ENCODE measurements at places on chromosomes 1 and 21.
A peak's percentile ranks its signal among the peaks of the same experiment; 100 is the strongest.

GRCh38 chr1:2560299-2561073 is 4.3 kb downstream of the TNFRSF14 start:
- no peak for DNase-seq

DNA sequence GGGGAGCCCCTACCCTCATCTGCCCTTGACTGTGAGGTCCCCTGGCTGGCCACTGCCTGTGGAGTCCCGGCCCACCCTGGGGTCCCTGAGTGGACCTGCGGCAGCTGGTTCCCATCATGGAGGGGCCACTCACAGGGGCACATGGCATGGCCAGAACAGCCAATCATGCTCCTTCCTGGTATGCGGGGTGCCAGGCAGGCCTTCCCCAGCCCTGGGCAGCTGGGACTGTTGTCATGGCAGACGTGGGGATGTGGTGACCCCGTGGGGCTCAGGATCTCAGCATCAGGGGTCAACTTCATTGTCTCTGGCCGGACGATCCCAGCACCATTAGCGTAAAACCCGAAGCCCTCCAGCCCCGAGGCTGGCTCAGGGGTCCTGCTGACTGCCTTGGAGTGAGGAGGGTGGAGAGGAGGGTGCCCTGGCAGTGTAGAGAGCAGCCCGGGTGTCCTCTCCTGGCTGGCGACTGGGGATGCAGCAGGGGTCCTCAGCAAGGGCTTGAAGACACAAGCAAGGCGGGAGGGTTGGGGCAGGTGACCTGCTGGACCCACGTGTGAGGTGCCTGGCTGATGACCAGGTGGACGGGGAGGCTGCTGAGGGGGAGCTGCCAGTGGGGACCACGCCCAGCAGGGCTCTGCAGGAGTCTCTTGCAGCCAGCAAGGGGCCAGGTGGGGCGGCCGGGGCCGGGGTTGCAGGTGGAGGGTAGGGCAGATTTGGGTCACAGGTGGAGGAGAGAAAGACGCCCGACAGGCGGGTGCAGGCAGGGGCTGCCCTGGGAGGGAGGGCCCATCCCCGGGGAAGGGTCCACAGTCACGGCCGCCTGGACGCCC is 45.1 kb downstream of the TRIM11 start:
- no peak for DNase-seq

GRCh38 chr1:32122151-32122550 is 14.3 kb downstream of the KPNA6 start:
- DNase-seq: no peak

DNA sequence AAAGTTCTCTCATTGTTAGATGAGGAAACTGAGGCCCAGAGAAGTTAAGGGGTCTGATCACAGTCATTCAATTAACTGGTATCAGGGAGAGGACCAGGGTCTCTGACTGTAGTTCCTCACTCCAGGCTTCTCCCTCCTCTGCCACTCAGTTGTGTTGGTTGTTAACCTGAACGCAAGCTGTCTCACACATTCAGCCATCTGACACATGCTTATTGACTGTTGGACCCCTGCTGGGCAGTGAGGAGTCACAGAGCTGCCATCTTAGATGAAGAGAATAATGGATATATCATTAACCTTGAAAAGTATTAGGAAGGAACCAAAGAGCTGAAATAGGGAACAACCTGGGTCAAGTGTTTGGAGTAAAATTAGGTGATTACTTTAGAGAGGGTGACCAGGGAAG is 194.8 kb downstream of the ZZZ3 start:
- DNase-seq: no peak

DNA sequence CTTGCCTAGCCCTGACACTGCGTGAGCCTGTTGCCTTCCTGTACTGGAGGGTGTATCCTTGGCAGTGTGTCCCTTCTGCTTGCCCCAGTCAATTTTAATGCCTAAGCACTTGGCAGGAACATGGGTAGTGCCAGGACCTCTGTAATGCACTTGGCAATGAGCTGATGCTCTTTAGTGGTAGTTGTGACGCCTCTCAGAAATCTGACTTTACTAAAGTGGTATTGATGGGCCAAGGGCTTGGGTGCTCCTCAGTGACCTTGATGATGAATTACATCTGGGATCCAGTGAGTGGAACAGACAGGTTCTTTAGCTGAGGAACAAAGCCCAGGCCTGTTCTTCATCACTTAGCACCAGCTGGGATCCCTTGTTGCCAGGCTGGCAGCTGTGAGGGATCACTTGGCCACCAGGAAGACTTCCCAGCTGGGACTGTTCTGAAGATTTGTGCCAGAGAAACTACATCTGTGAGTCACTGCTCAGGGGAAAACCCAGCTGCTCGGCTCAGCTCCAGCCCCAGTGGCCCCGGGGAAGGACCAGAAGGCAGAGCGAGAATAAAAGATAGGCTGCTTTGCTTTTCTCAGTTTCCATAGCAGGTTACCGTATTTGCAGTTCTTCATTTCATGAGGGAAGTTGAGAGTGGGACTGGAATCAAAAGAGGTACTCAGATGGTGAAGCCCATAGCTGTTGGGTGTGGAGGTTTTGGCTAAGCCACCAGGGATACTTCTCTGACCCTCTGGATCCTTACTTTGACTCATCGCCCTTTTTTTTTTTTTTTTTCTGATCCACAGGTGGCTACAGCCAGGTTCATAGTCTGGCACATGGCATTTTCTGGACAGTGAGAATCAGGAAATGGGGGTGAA is 28.5 kb upstream of the KCNA2 start:
- peak; percentile 72 for DNase-seq

DNA sequence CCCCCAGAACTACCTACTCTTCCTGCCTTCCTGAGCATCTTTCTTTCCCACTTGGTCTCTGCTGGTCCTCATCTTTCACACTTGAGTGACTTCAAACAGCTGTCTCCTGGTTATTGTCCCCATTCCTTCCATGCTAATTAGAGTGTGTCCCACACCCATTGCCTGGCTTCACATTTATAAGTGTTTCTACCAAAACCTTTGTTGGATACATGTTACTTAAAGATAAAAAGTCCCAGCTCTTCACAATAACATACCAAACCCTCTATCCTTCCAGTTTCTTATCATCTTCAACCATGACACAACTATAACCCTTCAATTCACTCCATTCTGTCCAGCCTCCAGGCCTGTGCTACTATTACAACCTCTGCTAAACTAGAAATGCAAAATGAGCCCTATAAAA is 41.0 kb downstream of the VCAM1 start:
- DNase-seq: no peak

DNA sequence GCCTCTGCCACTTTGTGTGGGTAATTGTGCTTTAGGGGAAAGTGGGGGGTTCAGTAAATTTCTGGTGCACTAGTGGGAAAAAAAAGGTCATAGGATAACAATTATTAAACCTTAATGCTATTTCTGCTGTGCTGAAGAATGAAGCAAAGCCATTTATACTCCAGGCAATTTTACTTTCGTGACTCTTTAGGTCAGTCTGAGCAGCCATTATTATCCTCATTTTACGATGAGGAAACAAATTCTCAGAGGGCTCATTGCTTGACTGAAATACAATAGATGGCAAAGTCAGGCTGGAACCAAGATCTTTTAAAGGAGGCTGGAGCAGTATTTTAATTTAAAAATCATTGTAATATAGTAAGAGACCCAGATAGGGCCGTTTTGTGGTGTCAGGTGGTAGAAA is 248.0 kb downstream of the GREM2 start:
- no peak for DNase-seq

GRCh38 chr21:45962531-45963231 is 18.9 kb upstream of the COL6A1 start:
- no peak for DNase-seq

DNA sequence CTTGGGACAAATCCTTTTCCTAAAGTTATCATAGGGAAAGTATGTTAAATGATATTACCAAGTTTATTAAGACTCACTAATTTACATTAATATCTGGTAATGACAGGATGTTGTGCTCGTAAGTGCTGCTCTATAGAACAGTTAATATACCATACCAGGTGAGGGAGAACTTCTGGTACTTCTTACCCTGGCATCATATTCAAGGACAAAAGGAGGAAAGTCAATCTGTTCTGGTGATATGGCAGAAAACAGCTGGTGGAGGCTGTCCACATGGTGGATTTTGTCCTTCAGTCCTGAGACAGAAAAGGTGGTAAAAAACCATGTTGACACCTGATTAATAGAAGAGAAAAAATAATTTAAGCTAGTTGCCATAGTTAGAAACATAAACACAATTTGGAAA is 51.6 kb downstream of the GDAP2 start:
- no peak for DNase-seq

GRCh38 chr1:15212216-15212953 is 34.6 kb upstream of the FHAD1 start:
- no peak for DNase-seq

DNA sequence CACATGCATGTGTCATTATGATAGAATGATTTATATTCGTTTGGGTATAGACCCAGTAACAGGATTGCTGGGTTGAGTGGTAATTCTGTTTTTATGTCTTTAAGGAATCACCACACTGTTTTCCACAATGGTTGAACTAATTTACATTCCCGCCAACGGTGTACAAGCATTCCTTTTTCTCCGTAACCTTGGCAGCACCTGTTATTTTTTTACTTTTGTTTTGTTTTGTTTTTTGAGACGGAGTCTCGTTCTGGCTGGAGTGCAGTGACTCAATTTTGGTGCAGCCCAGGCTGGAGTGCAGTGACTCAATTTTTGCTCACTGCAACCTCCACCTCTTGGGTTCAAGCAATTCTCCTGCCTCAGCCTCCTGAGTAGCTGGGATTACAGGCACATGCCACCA is 8.5 kb upstream of the S100B start:
- peak; percentile 21 for DNase-seq

GRCh38 chr1:212623603-212624002 is 15.0 kb downstream of the ATF3 start:
- DNase-seq: no peak
